ENCODE measurements at places on chromosomes 5 and 9.

- DNase-seq, result no peak
Measured at GRCh38 chr9:36194326-36195000, 3.7 kb downstream of the CLTA start.

DNA sequence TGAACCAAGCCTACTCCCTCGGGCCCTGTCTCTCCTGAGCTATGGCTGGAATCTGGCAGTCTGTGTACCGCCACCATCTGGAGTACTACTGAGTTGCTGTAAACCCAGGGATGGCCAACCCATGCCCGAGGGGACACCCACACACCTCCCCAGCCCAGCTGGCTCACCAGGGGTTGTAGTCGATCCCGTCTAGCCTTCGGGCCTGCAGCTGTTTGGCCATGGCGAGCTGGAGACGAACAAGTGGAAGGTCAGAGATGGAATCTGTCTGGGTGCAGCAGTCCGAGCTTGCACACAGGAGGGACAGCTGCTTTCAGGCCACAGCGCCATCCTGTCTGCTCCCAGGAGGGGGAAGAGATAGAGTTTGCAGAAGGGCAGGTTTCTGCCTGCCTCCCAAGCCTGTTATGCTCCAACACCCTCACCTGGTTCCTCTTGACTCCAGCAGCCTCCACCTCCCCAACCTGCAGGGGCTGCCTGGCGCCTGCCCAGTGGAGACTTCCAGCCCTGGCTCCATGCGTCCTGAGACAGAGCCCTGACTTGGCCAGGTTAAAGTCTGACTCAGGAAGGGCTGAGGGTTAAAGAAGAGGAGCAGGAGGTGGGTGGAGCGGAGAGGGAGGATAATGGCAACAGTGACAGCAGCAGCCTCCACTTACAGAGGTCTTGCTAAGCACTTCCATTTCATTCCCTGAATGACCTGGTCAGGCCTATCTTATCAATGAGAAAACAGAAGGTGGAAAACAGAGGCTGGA is 15.8 kb upstream of the SPOUT1 start:
- no peak for DNase-seq

- no peak for DNase-seq
Measured at GRCh38 chr5:52950686-52951085, 38.5 kb upstream of the ITGA2 start.

DNA sequence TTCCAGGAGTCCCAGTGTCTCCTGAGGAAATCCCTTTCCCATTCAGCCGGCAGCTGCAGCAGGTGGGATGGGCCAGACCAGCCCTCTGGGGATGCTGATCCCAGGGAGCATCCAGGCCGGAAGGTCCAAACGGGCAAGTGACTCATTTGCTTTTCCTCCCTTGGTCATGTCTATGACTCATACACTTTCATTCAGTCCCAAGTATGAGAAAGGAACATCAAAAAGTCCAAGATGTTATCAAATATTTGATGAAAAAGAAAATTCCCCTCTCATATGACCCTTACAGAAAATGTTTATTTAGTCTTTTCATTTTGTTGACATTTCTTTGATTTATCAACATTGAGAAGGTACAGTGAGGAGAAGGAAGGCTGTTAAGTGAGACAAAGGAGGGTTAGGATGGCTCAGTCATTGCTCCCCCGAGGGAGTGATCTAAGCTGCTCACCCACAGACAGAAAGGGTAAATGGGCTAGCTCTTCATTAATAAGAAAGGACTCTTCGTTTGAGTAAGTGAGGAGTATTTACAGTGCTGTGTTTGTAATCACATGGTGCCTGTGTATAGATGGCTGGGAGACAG is 117.6 kb upstream of the ANKRD55 start:
- peak; percentile 80 for DNase-seq

- DNase-seq, result no peak
Measured at GRCh38 chr5:178576591-178577351, 13.4 kb downstream of the COL23A1 start.

- no peak for DNase-seq
Measured at GRCh38 chr9:127004946-127005769, 90.6 kb downstream of the RALGPS1 start.

GRCh38 chr5:57346328-57346727 is 136.3 kb downstream of the ACTBL2 start:
- DNase-seq, result no peak

DNA sequence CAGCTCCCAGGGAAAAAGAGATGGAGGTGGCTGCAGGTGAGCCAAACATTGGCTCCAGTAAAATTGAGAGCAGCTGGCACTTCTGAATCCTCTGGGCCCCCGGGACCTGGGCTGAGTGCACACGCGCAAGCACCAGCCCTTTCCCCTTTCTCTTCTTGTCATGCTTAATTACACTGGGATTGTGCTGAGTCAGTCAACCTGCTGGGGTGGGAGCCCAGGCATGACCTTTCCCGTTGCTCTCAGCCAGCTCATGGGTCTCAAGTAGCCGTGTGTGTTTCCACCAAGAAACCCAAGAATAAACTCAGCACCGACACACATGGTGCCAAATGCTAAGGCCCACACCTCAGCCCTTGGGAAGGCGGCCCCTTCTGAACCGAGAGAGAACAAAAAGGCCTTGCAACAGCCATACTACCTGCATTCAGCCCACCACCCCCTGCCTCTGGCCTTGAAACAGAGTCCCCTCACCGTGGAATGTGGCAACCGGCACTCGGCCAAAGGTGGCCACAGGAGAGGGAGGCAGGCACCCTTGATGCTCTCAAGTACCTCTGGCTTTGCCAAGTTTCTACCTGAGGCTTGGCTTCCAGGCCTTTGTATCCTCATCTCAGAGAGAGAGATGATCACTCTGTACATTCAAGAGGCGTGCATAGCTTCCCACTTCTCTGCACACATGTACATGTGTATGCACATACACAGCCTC is 28.1 kb downstream of the SLIT3 start:
- no peak for DNase-seq

DNA sequence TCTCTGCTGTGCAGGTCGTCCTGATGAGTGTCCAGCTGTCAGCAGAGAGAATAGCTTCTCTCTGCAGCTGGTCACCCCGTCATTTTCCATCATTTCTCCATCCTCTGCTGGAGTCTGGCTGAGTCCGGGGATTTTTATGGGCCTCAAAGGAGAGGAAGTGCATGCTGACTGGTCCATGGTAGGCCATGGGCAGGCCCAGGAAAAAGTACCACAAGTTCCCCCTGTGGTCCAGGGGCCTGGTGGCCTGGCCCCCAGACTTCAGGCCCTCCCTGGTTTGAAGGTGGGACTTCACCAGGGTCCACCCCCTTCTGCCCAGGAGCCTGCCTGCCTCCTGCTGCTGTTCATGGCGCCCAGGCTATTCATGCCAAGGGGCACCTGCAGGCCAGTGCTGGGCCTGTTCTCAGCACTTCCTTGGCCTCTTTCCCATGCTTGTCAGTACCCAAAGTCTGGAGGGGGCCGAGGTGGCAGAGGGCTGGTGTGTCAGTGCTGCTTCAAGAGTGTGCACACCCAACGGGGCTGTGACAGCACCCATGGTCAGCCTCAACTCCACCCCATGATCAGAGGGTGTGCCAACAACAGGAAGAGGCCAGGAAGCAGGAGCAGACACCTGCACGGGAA is 7.3 kb upstream of the MTMR12 start:
- no peak for DNase-seq

GRCh38 chr5:5320062-5320805 is 102.2 kb upstream of the ICE1 start:
- DNase-seq, result no peak

DNA sequence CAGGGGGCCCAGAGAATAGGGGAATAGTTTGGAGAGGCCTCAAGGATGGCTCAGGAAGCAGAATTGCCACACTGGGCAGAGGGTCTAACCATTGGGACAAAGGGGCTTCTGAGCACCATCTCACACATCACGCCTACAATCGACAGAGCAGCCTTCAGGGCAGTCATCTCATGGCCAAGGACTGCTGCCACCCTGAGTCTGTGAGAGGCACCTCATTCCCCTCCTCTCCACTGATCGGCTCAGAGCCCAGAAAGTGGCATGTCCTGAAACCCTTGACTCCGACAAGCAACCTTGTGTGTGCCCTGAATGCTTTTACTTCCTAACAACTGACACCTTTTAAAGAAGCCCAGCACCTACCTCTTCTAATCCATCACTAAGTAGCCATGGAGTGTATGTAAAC is 128.9 kb upstream of the PTPN3 start:
- DNase-seq, result no peak

DNA sequence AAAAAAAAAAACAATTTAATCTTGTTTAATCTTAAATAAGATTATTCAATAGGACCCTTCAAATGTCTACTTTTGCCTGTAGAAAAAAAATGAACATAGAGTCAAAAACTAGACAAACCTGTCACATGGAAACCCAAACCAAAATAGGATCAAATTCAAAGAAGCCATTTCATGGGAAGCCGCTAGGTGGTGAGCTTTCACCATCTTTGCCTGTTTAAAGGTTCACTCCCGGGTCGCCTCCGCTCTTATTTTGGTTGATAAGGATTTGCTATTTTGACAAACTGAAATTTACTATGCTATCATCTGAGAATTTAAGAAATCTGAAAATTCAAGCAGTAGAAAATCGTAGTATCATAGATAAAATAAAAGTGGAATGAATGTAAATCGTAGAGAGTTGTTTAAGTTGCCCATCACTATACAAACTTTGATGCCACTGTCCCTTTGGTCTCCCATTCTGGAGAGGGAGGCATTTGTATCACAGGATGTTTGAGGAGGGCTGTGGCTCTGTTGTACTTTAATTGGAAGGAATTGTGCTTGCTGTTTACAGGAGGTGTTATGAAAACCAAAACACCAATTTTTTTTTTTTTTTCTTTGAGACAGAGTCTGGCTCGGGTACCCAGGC is 43.5 kb upstream of the DNAH5 start:
- peak; percentile 42 for DNase-seq

- DNase-seq, result no peak
Measured at GRCh38 chr5:850511-851006, at the start of gene ZDHHC11. Gene ZDHHC11 (minus strand): TSS chr5:850986. CDS start chr5:850602, 384 bp downstream.

GRCh38 chr5:73642344-73642743 is 16.3 kb downstream of the ARHGEF28 start:
- DNase-seq, result no peak

DNA sequence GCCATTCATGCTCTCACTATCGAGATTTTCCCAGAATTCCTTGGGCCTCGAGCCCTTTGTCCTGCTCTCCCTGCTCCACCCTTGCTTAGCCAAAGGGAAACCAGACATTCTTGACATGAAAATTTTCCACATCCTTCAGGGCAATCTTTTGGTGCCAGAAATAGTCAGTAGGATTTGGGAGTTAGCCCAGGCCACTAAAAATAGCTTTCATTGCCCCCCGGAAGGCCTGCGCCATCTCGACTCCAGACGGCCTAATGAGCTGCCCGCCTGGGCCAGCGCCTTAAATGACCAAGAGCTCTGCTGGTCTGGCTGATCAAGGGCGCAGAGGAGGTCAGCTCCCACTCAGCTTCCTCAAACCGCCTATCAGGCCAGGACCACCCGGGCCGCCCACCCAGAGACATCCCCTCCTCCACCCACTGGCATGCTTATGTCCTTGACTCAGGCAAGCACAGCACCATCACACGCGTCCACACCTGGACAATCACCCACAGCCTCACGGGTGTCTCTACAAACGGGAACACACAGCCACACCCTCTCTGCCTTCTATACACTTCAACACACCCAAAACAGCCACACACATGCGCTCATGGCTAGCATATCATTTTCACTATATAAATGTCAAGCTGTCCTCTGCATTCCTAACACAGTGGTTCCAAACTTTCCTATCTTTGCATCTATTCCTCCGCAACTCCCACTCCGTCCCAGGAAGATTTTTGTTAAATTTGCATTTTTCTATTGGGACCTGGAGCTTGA is 20.9 kb downstream of the DUSP1 start:
- DNase-seq, result no peak

DNA sequence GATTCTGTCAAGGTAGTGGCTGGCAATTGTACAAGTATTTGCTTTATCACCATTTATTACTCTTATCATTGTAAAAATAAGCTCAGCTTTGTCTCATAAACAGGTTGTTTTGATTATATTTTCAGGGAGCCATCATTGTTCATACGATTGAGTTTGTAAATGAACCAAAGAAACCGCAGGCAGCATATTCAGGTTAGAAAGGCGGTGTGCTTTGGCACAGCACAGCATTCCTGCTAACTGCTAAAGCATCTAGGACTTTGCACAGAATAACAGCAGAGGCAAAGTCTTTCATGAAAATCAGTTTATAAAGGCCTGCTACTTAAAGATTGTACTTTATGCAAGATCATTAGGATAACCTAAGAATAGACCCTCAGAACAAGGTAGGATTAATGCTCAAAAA is 281.5 kb upstream of the SLC24A2 start:
- no peak for DNase-seq

DNA sequence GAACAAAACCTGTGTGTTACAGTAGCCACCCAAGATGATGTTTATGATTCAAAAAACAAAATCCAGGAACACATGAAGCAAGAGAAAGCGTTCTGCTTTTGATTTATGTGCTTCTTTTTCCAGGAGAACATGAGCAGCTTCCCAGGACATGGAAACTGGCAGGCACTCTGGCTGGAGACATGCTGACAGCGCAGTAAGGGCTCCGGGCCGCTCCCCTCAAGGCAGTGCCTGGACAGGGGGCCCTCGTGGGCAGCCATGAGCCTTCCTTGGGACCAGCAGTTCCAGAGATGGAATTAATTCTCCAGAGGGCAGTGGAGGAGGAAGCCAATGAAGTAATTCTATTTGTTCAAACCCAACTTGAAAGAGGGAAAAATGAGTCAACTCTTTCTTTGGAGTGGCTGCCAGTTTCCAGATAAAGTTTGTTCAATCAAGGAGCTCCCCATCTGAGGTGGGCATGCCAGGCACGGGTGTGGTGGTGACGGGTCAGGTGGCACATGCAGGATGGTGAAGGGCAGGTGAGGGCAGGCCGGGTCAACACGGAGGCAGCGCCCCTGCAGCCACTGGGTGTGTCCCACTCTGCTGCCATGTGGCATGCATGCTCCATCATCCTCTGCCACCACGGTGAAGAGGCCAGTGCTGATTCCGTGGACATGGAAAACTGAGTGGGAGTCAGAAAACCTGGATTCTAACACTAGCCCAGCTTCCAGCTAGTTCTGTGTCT is 83.8 kb downstream of the OTULIN start:
- no peak for DNase-seq

GRCh38 chr9:134982311-134982710 is 64.6 kb upstream of the FCN1 start:
- DNase-seq, result no peak

GRCh38 chr9:101846161-101846560 is 107.7 kb upstream of the GRIN3A start:
- DNase-seq, result no peak

DNA sequence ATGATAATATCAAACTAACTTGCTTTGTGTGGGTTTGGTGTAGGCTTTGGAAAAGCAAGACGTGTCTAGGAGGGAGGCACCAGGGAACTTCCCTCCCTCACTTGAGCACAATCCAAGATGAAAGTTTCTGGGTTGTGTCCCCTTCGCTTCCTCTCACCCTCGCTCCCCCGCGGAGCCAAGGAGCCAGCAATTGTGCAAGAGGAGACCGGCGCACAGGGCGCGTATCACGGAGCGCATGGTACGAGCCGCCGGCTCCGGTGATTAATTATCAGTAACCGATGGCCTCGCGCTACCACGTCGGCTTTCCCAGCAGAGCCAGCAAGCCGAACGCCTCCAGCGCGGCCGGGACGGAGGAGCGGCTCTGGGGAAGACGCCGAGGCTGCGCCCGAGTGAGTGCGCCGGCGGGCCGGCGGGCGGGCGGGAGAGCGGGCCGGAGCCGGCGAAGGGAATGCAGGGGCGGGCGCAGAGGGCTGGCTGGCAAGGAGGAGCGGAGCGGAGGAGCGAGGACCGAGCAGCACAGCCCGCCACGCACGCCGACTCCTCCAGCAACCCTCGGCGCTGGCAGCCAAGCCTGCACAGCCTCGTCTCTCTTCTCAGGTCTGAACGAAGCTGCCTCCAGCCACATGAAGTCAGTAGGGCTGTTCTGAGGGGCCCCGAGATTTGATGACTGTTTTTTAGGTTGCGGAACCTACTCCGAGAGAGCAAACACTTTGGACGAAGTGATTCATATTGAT is 143.6 kb downstream of the BNC2 start:
- DNase-seq, result no peak

Data from HCT116 (cell line).